ENCODE measurements at places on chromosomes 6 and 20. TPM values are rescaled to one million over a fixed set of nuclear protein-coding genes. Genes with fewer than 3 reads are reported as not detected.

- no peaks in the 10 kb centered on the region for H3K27me3 ChIP-seq
- peak; percentile 72 for DNase-seq
- H3K4me1 ChIP-seq, result no peaks in the 10 kb centered on the region
- H3K27ac ChIP-seq, result peak overlapping the region; percentile 46
- H3K36me3 ChIP-seq, result no peaks in the 10 kb centered on the region
Observed at GRCh38 chr6:3194535-3195419, 32.7 kb downstream of the TUBB2B start.

The RCAN2 gene
- 16.7 TPM for total RNA-seq

- DNase-seq, result no peak
- no peaks in the 10 kb centered on the region for H3K27me3 ChIP-seq
- H3K27ac ChIP-seq, result no peak overlapping the region
- no peaks in the 10 kb centered on the region for H3K4me1 ChIP-seq
- no peaks in the 10 kb centered on the region for H3K36me3 ChIP-seq
Observed at GRCh38 chr6:88952065-88952704, 11.2 kb downstream of the RNGTT start.

GRCh38 chr6:120056085-120056484 is 706.5 kb upstream of the MAN1A1 start:
- no peak overlapping the region for H3K4me3 ChIP-seq
- H3K27ac ChIP-seq, result no peak overlapping the region
- H3K4me1 ChIP-seq, result no peaks in the 10 kb centered on the region
- DNase-seq, result no peak
- no peaks in the 10 kb centered on the region for H3K27me3 ChIP-seq

GRCh38 chr20:46195264-46196036 is 77.3 kb downstream of the CD40 start:
- peaks cover 10% of the 10 kb centered on the region for H3K27me3 ChIP-seq
- no peak overlapping the region for H3K4me3 ChIP-seq
- no peaks in the 10 kb centered on the region for H3K4me1 ChIP-seq
- no peak for DNase-seq
- no peak overlapping the region for H3K27ac ChIP-seq

DNA sequence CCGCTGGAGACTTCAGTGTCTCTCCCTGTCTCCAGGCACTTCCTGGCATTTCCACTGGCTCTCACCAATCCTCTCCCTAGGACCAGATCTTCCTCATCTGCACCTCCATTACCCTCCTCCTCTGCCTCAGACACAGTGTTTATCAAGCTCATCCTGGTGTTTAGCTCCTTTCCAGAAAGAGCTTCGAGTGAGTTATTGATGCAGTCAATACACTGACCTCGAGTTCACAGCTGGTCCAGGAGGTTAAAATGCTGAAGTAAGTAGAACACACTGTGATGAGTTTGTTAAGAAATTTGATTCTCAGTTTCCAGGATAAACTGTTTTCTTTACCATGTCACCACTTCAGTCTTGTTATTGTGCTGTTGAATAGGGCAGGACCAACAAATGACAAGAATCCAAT is 42.1 kb upstream of the ARMC2 start:
- H3K27ac ChIP-seq, result no peak overlapping the region
- no peaks in the 10 kb centered on the region for H3K36me3 ChIP-seq
- no peak for DNase-seq
- peaks cover 4% of the 10 kb centered on the region for H3K4me1 ChIP-seq

- DNase-seq, result no peak
- no peak overlapping the region for H3K27ac ChIP-seq
Observed at GRCh38 chr6:159577564-159577963, 115.5 kb downstream of the SOD2 start.
